ENCODE measurements at places on chromosomes 16 and 17.

DNA sequence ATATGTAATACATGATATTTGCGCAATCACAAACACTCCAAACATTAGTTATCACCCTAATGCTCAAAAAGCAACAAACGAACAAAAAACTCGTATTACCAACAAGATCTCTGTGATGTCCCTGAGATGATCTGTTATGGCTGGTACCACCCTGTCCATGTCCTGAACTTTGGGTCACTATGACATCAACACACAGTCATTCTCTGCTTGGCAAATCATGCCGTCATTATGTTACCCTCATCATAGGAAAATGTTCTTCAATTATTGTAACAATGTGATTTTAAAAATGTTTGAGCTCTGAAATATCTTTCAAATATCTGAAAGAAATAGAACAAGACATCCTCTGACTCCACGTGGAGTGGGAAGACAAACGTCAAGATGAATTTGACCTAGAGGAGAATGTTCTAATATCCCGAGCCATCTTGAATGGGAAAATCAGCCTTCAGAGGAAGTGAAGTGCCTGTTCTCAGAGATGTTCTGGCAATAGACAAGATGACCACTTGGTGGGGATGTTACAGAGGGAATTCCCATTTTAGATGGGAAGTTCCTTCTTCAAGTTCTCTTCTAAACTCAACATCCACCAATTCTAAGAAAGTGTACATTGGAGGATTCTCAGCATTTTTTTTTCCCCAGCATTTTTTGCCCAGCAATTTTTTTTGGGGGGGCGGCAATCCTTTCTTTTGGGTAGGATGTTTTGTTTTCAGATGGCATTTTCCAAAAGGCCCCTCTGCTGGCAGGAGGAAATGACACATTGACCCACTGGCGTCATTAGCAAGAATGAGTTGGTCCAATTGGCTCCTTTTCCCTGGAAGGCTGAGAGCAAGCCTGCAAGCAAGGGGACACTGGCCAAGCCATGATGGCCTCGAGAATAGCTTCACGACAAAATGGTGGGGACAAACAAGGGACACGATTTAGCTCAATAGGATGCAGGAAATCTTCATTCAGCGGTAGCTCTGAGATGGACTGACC lies 3.7 kb upstream of the HSD17B2 start:
- DNase-seq = no peak

DNA sequence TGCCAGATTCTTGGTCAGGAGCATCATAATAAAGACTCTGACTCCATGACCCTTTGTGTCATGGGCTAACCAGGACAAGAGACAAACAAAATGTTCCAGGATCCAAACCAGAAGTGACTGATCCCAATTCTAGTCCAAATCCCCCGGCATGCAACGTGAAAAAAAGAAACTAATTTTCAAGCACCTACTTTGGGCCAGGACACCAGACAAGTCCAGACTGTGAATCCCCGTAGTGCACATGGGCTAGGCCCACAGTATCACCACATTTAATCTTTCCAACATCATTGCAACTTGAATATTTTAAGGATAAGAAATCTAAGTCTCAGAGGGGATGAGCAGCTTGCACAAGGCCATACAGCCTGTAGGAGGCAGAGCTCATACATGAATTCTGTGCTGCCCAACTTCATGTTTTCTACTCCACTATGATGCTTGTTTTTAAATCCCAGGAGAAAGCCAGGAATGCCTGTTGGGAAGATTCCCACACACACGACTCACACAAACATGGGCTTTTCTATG lies 365.7 kb downstream of the NPIPA8 start:
- no peak for DNase-seq

GRCh38 chr16:85750827-85751697 lies at the start of gene C16orf74:
Gene C16orf74, minus strand, starts transcription at chr16:85751096. Its CDS starts 15,879 bp downstream, at chr16:85735217.
- no peak for DNase-seq

- DNase-seq = peak; percentile 69
Measured at GRCh38 chr17:19447085-19447583, 36.1 kb downstream of the RNF112 start.

- DNase-seq = no peak
Measured at GRCh38 chr17:47252766-47253512, 688 bp upstream of the ITGB3 start.

DNA sequence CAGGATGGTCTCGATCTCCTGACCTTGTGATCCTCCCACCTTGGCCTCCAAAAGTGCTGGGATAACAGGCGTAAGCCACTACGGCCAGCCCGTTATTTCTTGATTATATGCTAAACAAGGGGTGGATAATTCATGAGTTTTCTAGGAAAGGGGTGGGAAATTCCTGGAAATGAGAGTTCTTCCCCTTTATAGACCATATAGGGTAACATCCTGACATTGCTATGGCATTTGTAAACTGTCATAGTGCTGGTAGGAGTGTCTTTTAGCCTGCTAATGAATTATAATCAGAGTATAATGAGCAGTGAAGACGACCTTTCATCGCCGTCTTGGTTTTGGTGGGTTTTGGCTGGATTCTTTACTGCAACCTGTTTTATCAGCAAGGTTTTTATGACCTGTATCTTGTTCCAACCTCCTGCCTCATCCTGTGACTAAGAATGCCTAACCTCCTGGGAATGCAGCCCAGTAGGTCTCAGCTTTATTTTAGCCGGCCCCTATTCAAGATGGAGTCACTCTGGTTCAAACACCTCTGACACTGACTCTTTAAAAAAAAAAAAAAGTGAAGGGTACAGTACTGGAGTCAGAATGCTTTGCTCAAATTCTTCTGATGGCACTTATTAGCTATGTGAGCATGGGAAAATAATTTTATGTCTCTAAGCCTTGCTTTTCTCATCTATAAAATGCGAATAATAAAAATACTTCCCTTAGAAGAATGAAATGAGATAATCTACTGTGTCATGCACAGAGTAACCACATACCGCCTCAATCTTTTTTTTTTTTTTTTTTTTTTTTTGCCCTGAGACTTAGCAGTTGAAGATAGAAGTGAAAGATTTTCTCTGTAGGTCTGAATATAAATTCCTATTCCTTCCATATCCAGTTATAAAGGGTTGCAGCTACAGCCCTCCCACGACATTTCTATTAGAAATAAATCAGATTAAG lies 5.1 kb upstream of the CALCOCO2 start:
- DNase-seq = no peak

DNA sequence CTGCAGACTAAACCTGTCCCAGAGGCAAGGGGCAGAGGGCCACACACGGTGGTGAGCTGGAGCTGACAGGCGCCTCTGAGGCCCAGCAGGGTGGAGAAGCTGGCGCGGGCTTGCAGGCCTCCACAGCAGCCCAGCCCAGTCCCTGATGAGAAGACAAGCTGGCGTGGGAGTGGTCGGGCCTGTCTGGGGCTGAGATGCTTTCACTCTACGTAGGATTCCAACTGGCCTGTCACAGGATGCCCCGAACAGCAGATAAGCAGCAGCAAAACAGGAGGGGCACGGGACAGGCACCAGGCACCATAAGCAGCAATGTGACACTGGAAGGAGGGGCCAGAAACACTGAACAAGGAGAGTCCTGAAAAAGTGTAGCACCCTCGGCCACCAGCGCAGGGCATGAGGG lies 40.1 kb downstream of the PEMT start:
- DNase-seq = no peak

GRCh38 chr16:10245002-10245401 lies 62.8 kb upstream of the GRIN2A start:
- DNase-seq = no peak

GRCh38 chr17:11242411-11242810 lies 1.4 kb downstream of the SHISA6 start:
- no peak for DNase-seq

DNA sequence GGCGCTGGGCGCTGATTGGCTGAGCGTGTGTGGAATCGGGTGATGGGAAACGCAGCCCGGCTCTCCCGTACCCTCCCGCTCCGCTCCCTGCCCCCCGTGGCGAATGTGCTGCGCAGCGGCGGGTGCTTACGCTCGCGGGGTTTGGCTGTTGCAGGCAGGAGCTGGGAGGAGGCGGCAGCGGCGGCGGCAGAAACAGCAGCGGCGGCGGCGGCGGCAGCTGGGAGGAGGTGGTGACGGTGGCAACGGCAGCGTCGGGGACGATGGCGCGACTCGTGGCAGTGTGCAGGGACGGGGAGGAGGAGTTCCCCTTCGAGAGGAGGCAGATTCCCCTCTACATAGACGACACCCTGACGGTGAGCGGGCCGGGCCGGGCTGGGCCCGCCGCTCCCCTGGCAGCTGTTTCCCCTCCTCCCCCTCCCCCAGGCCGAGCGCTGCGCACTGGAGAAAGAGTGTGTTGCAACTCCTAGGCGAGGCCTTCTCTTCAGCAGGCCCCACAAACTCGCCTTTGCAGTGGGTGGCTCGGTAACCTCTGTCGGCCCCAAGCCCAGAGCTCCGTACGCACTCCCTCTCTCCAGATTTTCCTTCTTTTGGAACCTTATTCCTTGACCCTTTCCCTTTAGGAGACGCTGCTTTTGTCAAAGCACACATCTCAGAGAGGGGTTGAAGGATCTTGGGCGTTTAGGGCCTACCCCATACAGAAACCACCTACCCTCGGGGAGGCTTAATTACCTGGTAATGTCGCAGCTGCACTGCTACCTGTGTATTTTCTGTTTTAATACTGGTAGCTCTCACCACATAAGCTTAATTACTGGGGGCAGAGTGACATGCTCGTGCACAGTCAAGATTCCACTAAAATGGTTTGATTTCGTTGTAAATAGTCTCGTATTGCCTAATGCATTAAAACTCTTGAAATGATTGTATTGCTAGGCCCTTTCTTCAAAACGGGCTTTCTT lies 1.0 kb downstream of the GGNBP2 start:
- DNase-seq = peak; percentile 43

DNA sequence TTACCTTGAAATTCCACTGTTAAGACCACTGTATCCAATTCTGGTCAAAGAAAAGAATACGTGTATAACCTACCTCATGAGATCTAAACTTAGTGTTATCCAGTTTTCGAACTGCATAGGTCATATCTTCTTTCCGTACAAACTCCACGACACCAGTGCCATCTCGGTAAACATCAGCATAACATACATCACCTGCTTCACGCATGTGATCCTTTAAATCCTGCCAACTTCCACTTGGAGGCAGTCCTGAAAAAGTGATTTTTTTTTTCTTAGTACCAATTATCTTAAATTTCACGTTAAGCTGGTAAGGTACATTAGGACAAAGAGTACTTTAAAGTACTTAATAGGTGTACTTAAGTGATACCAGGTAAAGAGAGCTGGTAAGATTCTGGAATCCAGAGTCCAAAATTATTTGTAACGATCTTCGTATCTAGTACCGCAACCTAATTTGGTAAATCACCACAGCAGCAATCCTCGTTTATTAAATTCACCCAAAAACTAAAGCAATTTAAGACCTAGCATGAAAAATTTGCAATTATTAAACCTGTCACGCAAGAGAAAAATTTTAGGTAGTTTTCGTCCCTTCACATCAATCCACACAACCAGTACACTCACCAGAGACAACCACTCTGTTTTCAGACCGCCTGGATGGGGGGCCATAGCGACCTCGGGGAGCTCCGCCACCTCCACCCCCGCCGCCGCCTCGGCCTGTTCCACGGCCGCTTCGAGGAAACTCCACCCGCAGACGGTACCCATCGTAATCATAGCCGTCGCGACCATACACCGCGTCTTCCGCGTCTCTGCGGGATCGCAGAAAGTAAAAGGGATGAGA lies 1.1 kb downstream of the SRSF1 start:
- no peak for DNase-seq

DNA sequence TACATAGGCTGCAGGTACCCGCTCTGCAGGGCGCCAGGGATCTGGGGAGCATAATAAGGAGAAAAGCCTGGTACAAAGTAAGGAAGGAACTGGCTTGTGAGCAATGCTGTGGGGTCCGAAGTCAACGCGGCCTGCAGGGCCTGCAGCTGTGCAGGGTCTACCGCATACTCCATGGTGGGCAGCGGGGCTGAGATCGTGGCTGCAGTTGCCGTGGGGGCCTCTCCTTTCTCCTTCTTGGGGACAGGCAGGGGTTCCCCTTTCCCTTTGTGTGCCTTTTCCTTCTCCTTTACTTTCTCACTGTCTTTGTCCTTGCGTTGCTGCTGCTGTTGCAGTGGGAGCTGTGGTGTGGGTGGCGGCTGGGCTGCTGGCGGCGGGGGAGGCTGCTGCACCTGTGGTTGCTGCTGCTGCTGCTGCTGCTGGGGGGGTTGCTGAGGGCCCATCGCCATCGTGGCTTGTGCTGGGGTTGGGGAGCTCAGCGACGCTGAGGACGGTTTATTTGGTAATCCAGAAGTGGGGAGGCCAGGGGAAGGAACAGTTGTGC lies 259.6 kb downstream of the ZFHX3 start:
- no peak for DNase-seq

GRCh38 chr17:34382621-34383124 lies 19.6 kb upstream of the CCL1 start:
- DNase-seq = no peak

DNA sequence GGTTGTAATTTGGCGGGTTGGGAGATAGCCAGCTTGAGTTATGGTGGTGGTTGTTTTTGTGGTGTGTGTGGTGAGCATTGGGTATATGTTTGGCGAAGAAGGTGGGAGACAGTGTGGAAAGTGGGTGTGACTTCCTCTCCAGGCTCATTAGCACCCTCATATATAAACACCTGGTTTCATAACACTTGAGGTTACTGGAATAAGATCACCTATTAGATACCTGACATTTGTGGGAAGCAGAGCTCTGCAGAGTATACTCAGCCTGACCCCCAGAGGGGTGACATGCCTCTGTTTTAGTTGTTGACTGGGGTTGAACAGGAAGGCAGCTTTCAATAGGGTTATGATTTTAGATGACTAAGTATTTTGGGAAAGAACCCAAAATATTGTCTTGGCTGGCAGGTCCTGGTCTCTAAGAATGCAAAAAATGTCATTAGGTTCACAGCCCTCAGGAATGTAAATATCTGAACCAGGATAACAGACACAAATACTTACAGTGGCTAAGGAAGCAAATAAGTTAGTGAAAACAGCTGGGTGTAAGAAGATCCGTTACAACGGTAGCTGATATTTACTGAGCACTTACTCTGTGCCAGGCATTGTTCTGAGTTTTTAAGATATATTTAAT lies 18.3 kb upstream of the EFCAB13 start:
- DNase-seq = peak; percentile 46

GRCh38 chr17:35578929-35579432 lies 610 bp upstream of the PEX12 start:
- no peak for DNase-seq

GRCh38 chr17:19958023-19958422 lies 19.6 kb downstream of the AKAP10 start:
- DNase-seq = peak; percentile 70

GRCh38 chr17:74006371-74006770 lies 197.1 kb upstream of the RPL38 start:
- no peak for DNase-seq

- no peak for DNase-seq
Measured at GRCh38 chr16:17414421-17414820, 56.3 kb downstream of the XYLT1 start.

- DNase-seq = no peak
Measured at GRCh38 chr16:54462151-54462651, 175.6 kb upstream of the IRX3 start.

- DNase-seq = no peak
Measured at GRCh38 chr16:1941162-1942046, 1.6 kb downstream of the MSRB1 start.

DNA sequence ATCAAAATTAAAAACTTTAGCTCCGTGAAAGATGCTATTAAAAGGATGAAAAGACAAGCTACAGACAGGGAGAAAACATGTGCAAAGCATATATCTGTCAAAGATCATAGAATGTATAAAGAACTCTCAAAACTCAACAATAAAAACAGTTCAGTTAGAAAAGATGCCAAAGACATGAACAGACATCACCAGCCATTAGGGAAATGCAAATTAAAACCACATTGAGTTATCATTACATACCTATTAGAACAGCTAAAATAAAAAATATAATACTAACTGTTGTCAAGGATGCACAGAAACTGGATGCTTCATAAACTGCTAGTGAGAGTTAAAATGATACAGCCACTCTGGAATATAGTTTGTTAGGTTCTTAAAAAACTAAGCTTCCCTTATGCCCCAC lies 58.8 kb downstream of the NFATC3 start:
- no peak for DNase-seq

GRCh38 chr17:32558997-32559650 lies 72.3 kb downstream of the CDK5R1 start:
- DNase-seq = no peak
